Activated naive CD8-positive, alpha-beta T cell treated with anti-CD3 and anti-CD28 coated beads, Interleukin-2, amount 50 U/mL, for 24 hours (primary cell): ENCODE measurements at places on chromosomes 12 and 14.

- peak; percentile 28 for DNase-seq
Observed at GRCh38 chr12:122527478-122527944, 462 bp downstream of the KNTC1 start.

DNA sequence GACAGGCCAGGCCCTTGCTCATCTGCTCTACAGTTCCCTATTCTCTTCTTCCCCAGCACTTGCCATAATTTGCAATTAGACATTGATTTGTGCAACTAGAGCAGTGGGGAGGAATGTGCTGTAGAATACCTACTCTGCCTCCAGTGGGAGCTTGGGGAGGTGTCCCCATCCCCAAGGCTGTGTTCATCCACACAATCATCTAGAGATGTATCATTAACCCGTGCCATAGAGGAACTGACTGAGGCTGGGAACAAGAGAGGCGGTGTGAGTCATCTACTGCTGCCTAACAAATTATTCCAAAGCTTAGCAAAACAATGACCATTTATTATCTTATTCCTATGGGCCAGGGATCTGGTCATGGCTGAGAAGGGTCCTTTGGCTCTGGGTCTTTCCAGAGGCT, 5.1 kb upstream of the OTUB2 start:
- no peak for DNase-seq

DNA sequence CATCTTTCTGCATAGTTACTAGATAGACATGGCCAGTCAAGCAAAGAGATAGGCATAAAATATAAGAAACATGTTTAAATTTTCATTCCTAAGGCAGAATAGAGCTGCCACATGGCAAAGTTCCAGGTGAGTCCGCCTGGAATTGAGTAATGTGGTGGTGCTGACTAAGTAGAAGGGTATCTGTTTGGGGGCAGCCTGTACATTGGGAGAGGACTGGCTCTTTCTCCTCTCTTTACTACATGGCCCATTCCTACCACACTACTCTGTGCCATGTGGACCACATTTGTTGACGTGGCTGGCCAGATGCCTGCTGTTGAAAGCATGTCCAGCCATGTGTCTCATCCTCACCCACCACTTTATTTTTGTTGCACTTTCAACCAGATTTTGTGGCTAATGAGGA, 354.0 kb downstream of the ETNK1 start:
- no peak for DNase-seq

- no peak for DNase-seq
Observed at GRCh38 chr12:88816201-88816600, 235.9 kb upstream of the KITLG start.

- DNase-seq: no peak
Observed at GRCh38 chr12:116689979-116690744, 47.7 kb downstream of the SPRING1 start.

DNA sequence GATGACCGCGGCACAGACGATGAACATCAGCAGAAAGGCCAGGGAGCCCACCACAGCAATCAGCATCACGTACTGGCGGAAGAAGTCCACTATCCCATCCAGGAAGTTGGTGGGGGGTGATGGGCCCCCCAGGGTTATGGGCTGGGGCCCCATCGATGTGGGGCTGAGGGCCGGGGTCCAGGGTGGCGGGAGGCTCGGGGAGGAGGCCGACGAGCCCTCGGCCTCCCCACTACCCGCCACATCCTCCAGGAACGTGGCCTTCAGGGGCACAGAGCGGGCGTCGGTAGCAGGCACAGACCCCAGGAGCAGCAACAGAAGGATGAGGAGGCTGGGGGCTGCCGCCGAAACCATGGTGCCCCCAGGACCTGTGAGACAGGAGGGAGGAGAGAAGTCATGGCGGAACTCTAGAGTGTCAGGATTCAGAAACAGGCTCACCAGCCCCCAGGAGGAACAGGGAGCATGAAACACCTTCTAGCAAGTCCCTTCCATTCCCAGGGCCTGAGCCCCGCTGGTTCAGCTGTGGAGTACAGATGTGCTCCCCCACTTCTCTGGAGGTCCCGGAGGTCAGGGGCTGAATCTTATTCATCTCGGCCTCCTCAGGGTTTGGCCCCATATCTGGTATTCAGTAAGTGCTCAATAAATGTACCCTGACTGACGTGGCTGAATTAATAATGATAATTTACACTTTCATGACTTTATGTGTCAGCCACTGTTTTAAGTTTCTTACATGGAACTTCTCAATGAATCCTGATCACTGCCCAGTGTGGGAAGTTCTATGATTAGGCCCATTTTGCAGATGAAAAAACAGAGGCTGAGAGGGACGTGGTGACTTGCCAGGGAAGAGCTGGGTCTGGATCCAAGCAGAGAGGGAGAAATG, 5.6 kb downstream of the TMEM119 start:
- no peak for DNase-seq

GRCh38 chr12:79482323-79482722, 208.4 kb downstream of the PAWR start:
- no peak for DNase-seq

GRCh38 chr12:131085816-131086591, 132.3 kb downstream of the ADGRD1 start:
- DNase-seq: no peak

- DNase-seq: no peak
Observed at GRCh38 chr12:110171186-110171538, 47.0 kb downstream of the IFT81 start.

- no peak for DNase-seq
Observed at GRCh38 chr12:84599539-84599938, 313.1 kb downstream of the SLC6A15 start.

DNA sequence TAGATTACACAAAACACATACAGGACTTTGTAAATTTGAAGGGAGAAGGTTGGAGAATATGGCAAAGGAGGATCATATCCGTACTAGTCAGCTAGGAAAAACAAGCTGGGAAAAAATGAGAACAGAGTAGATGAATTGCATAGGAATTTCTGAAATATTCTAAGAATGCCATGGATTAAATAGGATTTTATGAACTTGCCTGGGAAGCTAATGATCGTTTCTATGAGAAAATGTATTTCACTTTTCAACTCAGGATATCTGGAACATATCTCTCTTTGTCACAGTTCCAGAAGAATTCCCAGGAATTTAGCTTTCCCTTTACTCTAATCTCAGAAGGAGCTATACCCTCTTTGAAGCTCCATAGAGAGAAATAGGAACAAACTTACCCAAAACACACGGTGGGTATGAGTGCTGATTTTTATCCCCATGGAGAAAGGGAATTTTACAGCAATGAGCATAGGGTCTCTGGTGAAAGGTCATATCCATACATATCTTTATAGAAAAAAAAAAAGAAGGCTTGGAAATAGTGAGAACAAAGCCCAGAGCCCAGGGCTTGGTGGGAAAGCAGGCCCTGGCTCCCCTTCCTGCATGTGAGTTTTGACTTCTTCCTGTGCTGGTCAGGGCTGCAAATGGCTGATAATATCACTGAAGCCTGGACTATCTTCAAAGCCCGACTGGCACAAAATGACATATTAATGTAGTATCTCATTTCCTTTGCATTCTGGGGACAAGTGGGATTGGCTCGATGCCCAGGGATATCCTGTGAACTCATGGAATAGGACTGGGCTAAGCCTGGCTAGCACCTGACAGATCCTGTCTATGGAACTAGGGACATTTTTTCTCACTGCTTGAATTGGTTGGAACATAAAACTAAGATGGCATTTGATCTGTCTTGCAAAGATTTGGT, 136.3 kb downstream of the AEBP2 start:
- no peak for DNase-seq

DNA sequence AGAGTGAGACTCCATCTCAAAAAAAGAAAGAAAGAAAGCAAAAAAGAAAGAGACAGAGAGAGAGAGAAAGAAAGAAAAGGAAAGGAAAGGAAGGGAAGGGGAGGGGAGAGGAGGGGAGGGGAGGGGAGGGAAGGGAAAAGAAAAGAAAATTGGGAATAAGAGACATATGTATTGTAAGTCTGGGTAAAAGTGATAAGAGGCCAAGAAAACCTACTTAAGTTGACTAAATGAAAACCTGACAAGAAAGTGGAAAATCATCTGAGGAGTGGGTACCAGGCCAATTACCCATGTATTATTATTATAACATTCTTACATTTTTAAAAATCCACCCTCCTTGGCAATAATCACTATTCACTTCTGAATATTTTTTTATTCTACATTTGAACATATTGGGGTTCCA, 46.0 kb downstream of the JKAMP start:
- DNase-seq: no peak

DNA sequence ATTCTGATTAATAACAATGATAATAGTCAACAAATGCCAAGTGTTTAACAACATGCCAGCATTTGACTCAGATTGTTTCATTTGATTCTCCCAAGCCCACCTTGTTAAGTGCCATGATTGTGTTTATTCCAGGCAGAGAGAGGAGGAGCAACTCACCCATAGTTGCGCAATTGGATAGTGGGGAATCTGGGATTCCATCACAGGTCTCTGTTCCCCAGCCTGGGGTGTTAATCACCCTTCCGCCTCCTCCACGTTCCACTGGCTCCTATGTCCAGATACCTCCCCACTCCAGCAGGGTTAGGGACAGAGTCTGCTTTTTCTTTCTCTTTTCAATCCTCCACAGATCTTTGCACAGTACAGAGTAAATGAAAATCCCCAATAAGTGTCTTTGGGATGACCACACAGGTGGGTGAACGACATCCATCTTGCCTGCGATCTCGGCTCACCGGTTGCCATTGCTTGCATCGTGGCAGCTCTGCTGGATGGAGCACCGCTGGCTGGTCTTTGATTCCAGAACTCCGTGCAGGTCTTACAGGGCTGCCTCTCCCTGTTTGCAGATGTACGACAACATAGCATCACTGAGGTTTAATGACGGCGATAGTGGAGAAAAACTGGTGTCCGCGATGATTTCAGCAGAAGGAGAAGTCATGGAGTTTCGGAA, 78.8 kb downstream of the DNAH10 start:
- DNase-seq: no peak

GRCh38 chr12:10540776-10541205, 35.1 kb downstream of the EIF2S3B start:
- DNase-seq: no peak

GRCh38 chr14:91484744-91485143, 25.4 kb downstream of the PPP4R3A start:
- DNase-seq: no peak

DNA sequence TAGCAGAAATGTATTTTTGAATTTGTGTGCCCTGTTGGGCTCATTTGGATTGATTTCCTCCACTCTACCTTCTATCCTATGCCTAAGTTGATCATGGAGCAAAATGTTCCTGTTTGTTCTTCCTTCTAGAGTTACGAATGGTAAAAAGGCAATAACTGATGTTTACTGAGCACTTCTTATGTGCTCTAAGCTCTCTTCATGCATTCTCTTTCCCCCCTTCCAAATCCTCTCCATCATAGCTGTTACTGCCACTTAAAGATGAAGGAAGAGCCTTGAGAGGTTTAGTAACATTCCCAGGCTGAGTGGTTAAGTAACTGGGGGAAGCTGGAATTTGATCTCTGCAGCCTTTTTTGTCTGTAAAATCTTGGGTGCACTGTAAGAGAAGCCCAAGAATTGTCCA, 60.1 kb downstream of the CHST11 start:
- DNase-seq: no peak

DNA sequence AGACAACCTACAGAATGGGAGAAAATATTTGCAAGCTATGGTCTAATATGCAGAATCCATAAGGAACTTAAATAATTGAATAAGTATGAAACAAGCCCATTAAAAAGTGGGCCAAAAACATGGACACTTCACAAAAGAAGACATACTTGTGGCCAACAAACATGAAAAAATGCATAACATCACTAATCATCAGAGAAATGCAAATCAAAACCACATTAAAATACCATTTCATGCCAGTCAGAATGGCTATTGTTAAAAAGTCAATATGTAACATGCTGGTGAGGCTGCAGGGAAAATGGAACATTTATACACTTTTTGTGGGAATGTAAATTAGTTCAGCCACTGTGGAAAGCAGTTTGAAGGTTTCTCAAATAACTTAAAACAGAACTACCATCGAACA, 945.4 kb upstream of the FLRT2 start:
- DNase-seq: no peak

DNA sequence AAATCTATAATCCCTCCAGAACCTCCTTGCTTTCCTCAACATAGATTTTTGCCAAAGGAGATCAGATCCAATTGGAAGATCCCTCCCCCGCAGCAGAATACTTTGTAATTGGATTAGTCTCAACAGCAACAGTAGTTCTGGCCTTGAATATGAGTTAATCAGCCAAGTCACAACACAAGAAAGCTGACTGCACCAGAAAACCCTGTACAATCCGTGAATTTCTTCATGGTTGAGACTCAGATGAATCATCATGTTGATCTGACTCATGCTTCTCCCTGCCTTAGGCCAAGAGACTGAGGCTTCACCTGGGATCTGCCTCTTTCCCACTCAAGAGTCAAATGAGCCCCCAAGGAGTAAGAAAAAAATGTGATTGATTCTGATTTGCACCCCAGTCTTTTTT, 3.0 kb upstream of the METTL17 start:
- DNase-seq: no peak

DNA sequence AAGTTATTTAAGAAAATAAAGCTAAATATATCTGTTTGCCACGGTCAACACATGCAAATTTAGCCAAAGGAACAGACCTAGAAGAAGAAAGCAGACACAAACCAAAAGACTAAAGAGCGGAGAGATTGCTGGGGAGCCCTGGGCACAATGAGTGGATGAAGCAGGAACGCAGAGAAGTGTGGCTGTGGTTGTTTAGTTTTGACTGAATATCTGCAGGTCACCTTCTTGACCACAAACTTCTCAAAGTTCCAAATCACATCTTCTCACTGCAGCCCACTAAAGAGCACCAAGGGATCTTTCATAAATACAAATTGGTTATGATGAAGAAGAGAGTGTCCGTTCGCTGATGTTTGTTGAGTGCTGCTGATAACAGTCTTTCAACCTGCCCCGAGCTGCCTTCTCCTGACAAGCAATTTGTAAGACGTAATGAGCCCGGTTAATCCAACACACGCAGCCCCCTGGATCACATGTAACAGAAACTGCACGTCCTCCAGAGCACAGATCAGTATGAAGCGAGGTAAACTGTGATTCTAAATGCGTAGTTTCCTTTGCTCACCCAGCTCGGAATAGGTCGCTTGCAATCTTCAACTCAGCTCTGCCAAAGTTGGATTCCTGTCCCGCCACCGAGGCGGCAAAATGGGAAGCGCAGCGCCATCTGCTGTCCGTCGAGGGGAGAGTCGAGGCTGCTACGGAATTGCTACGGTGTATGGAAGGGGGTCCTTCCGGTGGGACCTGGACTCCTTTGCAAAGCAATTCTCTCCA, 120.8 kb downstream of the GXYLT1 start:
- peak; percentile 75 for DNase-seq

- DNase-seq: no peak
Observed at GRCh38 chr12:126404293-126404881, 1339.2 kb downstream of the AACS start.

GRCh38 chr12:127060310-127060847, 1206.6 kb upstream of the TMEM132C start:
- DNase-seq: no peak

DNA sequence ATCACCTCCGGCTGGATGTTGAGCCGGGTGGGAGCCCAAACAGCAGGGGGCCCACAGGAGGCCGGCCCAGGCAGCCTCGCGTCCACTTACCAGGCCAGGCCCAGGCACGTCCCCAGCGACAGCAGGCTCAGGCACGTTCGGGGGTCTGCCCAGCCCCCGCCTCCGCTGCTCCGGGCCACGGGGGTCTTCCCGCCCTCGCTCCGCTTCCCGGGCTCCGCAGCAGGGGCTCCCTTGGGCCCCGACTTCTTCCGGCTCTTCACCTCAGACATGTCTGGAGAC, 216 bp downstream of the IKBIP start:
- no peak for DNase-seq
